ENCODE measurements at places on chromosomes 7 and 10.

DNA sequence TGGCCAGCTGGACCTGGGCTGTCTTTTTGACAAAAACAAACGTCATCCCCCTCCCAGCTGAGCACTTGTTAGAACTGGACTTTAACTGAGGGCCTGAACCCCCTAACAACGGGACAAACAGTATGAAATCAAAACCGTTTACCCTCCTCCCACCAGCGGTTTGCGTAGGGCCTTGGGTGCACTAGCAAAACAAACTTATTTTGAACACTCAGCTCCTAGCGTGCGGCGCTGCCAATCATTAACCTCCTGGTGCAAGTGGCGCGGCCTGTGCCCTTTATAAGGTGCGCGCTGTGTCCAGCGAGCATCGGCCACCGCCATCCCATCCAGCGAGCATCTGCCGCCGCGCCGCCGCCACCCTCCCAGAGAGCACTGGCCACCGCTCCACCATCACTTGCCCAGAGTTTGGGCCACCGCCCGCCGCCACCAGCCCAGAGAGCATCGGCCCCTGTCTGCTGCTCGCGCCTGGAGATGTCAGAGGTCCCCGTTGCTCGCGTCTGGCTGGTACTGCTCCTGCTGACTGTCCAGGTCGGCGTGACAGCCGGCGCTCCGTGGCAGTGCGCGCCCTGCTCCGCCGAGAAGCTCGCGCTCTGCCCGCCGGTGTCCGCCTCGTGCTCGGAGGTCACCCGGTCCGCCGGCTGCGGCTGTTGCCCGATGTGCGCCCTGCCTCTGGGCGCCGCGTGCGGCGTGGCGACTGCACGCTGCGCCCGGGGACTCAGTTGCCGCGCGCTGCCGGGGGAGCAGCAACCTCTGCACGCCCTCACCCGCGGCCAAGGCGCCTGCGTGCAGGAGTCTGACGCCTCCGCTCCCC is at the start of gene IGFBP1:
IGFBP1 (plus strand) TSS at position 304 of the 808 bp plus-strand sequence; CDS start at position 469, 165 bp downstream.
- H3K27ac ChIP-seq: no peak within 1 kb of the TSS
- no peak for DNase-seq

- no peak overlapping the region for H3K4me3 ChIP-seq
- no peak overlapping the region for H3K27ac ChIP-seq
- no peak for DNase-seq
- no peaks in the 10 kb centered on the region for H3K36me3 ChIP-seq
These were observed 30.6 kb upstream of the WDFY4 start for GRCh38 chr10:48653944-48654698.

DNA sequence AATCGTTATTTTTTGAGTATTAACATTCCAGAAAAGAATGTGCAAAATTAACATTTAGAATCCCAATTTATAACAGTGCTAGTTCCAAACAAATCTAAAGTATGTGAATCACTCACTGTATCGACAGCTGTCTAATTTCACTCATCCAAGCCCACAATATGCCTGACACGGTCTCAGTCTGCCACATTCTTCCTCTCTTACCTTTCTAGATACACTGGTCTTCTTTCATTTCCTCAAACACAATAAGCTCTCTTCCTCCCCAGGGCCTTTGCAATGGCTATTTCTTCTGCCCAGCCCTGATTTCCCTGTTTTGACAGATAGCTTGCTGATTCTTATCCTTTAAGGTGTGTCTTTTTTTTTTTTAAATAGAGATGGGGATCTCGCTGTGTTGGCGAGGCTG is 48.8 kb downstream of the UBE2H start:
- no peak overlapping the region for H3K4me3 ChIP-seq
- no peak for DNase-seq
- peaks cover 12% of the 10 kb centered on the region for H3K4me1 ChIP-seq
- H3K27me3 ChIP-seq: no peaks in the 10 kb centered on the region
- no peak overlapping the region for H3K27ac ChIP-seq

GRCh38 chr7:147915781-147916180 is 674.8 kb upstream of the C7orf33 start:
- no peaks in the 10 kb centered on the region for H3K36me3 ChIP-seq
- H3K4me1 ChIP-seq: no peaks in the 10 kb centered on the region
- no peak overlapping the region for H3K27ac ChIP-seq
- DNase-seq: no peak
- H3K27me3 ChIP-seq: no peaks in the 10 kb centered on the region

- no peak for DNase-seq
- H3K27me3 ChIP-seq: no peaks in the 10 kb centered on the region
- no peak overlapping the region for H3K4me3 ChIP-seq
- H3K36me3 ChIP-seq: no peaks in the 10 kb centered on the region
These were observed 39.9 kb upstream of the LYZL1 start for GRCh38 chr10:29249018-29249417.

- H3K4me3 ChIP-seq: no peak overlapping the region
- no peak for DNase-seq
- H3K4me1 ChIP-seq: no peaks in the 10 kb centered on the region
- no peaks in the 10 kb centered on the region for H3K36me3 ChIP-seq
- no peak overlapping the region for H3K27ac ChIP-seq
These were observed 27.5 kb downstream of the VWA2 start for GRCh38 chr10:114266521-114266920.

GRCh38 chr10:63539994-63540393 is 18.8 kb downstream of the REEP3 start:
- H3K27ac ChIP-seq: no peak overlapping the region
- H3K4me1 ChIP-seq: peaks cover 26% of the 10 kb centered on the region
- H3K36me3 ChIP-seq: no peaks in the 10 kb centered on the region
- no peak for DNase-seq
- no peaks in the 10 kb centered on the region for H3K27me3 ChIP-seq

- no peaks in the 10 kb centered on the region for H3K4me1 ChIP-seq
- H3K27ac ChIP-seq: no peak overlapping the region
- H3K36me3 ChIP-seq: no peaks in the 10 kb centered on the region
- DNase-seq: no peak
These were observed 281.1 kb upstream of the BMPER start for GRCh38 chr7:33624215-33624614.

- H3K4me3 ChIP-seq: no peak overlapping the region
- H3K27ac ChIP-seq: no peak overlapping the region
- H3K27me3 ChIP-seq: peaks cover 39% of the 10 kb centered on the region
- H3K36me3 ChIP-seq: no peaks in the 10 kb centered on the region
- H3K4me1 ChIP-seq: no peaks in the 10 kb centered on the region
- no peak for DNase-seq
These were observed 292.7 kb downstream of the ACTR3B start for GRCh38 chr7:153052206-153052605.

- no peaks in the 10 kb centered on the region for H3K4me1 ChIP-seq
- no peak overlapping the region for H3K27ac ChIP-seq
- H3K4me3 ChIP-seq: no peak overlapping the region
- no peaks in the 10 kb centered on the region for H3K36me3 ChIP-seq
- no peaks in the 10 kb centered on the region for H3K27me3 ChIP-seq
These were observed 139.4 kb upstream of the PCDH15 start for GRCh38 chr10:54940418-54940817.

- H3K27me3 ChIP-seq: no peaks in the 10 kb centered on the region
- H3K27ac ChIP-seq: no peak overlapping the region
- no peak for DNase-seq
- H3K36me3 ChIP-seq: peaks cover 78% of the 10 kb centered on the region
- H3K4me3 ChIP-seq: no peak overlapping the region
These were observed 16.2 kb downstream of the HNRNPF start for GRCh38 chr10:43392748-43393147.

DNA sequence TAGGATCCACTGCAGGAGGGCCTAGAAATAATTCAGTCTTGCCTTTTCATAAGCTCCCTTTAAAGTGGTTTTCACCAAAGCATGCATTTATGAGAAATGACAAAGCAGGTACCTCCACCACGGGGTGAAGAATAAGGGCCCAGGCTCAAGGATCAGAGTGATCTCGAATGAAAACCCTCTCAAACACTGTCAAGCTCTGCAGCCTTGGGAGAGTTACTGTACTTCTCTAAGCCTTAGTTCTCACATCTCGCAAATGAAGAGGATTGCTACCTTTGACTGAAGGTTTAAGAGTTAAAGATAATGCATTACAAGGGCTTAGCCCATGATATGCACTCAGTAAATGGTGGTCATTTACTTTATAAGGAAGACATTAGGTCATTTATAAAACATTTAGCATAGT is 81.7 kb downstream of the CUBN start:
- no peak overlapping the region for H3K4me3 ChIP-seq
- H3K4me1 ChIP-seq: peaks cover 20% of the 10 kb centered on the region
- no peak for DNase-seq
- H3K27me3 ChIP-seq: no peaks in the 10 kb centered on the region
- no peaks in the 10 kb centered on the region for H3K36me3 ChIP-seq
- no peak overlapping the region for H3K27ac ChIP-seq
